ENCODE measurements at places on chromosomes 11 and 22.

DNA sequence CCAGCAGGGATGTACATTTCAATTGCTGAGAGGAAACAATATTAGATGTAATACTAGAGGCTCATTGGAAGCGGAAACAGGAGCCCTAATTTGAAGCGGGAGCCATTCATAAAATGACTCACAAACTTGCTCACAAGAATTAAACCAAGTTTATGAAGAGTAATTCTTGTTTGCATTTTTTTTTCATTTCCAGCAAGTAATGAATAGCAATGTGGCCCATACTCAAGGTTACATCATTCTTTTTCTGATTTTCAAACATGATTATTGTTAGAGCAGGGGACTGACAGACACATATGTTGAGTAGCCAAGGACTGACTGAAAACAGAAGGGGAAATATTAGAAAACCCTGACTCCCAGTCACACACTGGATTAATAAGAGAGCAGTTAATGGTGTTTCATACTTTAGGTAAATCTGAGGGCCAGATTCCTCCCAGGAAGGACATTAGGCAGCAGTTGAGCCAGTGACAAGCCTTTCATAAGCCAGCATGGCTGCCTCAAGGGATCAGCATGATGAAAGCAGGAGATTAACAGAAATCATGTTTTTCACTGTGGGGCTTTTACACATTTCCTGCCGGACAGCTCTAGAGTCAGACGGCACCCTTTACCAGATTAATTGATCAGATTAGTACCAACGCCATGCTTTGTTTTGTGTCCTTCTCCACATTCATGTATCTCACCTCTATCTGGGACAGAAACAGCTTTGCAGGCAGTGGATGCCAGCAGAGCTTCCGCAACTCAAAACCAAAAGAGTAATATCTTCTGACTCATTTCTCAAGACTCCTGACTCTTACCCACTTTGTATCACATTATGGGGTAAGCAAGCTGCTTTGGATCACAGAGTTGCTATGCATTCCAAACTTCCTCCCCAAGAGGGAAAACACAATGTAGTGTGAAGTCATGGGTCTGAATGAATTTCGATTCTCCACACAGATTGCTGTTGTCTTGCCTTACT, 831.6 kb downstream of the KCNA4 start:
- DNase-seq = no peak

- DNase-seq = no peak
Measured at GRCh38 chr11:64894812-64895452, 16.5 kb upstream of the EHD1 start.

DNA sequence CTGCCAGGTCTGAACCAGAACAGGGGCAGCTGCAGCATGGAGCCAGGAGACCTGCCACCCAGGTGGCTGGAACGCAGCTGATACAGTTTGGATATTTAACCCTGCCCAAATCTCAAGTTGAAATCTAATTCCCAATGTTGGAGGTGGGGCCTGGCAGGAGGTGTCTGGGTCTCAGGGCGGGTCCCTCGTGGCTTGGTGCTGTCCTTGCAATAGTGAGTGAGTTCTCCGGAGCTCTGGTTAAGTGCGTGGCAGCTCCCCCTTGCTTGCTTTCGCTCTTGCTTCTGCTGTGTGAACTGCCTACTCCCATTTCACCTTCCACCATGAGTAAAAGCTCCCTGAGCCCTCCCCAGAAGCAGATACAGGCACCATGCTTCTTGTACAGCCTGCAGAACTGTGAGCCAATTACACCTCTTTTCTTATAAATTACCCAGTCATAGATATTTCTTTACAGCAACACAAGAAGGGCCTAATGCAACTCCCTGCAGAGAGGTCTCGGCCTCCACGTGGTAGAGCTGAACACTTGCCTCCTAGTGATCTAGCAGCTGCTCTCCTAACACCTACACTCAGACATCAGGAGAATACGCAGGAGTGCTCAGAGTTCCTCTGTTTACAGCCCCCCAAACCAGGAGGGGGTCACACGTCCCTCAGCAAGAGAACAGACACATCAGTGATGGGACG, 203.7 kb downstream of the CTTN start:
- no peak for DNase-seq

GRCh38 chr11:15565880-15566279, 451.2 kb downstream of the INSC start:
- no peak for DNase-seq

DNA sequence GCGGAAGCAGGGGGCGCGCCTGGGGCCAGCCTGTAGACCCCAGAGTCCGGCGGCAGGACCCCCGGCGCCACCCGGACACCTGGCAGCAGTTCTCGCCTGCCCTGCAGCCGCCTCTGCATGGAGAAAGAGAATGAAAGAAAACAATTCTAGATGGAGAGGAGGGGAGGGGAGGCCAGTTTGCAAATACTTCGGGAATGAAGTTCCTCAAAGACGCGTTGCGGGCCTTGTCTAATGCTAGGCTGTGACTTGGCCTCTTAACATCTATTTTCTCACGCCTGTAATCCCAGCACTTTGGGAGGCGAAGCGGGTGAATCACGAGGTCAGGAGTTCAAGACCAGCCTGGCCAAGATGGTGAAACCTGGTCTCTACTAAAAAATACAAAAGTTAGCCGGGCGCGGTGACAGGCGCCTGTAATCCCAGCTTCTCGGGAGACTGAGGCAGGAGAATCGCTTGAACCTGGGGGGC, 2.1 kb upstream of the BARX2 start:
- no peak for DNase-seq

- no peak for DNase-seq
Measured at GRCh38 chr11:85685125-85685819, 723 bp downstream of the CCDC89 start.

GRCh38 chr11:112525844-112526590, 265.4 kb upstream of the PLET1 start:
- DNase-seq = no peak

- no peak for DNase-seq
Measured at GRCh38 chr11:131663405-131664200, 293.2 kb downstream of the NTM start.

- DNase-seq = no peak
Measured at GRCh38 chr11:5737091-5737490, 843 bp downstream of the OR56B1 start.

DNA sequence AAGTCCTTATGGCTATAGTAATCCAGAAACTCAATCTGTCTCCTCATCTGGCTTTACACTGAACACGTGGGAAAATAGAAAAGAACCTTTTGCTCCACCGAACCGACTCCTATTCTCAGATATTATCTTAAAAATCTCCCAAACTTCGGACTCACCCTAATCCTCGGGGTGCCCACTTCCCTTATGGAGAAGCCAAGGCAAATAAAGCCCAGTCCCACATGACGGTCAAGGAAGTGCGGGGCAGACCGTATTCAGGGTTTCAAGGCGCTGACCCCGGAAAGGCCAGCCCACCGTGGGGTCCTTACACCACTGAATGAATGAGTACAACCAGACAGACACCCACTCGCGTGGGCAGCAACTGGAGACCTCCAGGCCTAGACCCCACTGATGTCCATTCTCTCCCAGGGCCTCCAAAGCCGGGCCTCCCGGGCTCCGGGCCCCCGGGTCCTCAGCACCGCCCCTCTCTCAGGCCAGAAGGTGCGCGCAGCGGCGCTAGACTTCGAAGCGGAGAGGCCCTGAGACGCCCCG, 489 bp downstream of the NUP98 start:
- DNase-seq = no peak
